Right cardiac atrium (tissue), 5 donors: ENCODE measurements at places on chromosomes 3 and 15. TPM values are rescaled to one million over a fixed set of nuclear protein-coding genes. Genes with fewer than 3 reads are reported as not detected.

GRCh38 chr3:158794936-158795518 lies 6.8 kb upstream of the MFSD1 start:
- no peak for DNase-seq

GRCh38 chr3:133292296-133292695 lies 107.6 kb upstream of the BFSP2 start:
- DNase-seq, result no peak

DNA sequence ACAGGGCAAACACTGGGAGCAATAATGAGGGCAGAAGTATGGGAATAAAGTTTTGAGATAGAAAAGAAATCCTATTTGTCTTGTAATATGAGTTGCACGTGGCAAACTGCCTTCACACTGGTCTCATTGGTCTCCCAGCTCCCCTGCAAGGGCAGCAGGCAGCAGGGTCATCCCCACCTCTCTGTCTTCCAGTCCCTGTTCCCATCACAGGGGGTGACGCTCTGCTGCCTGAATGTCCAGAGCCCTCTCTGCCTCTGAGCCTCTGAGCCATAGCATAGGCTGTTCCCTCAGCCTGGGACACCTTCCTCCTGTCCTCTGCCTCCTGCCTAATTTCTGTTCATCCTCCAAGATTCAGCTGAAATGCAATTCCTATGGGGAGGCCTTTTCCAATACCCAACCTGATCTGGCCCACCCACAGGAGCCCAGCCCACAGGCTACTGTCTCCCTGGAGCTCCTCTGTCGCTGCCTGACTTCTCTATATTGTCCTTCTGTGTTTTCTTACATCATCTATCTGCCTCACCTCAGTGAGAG lies 12.1 kb upstream of the SKOR1 start:
- no peak for DNase-seq

- no peak for DNase-seq
Measured at GRCh38 chr3:177633671-177634207, 436.5 kb upstream of the TBL1XR1 start.

DNA sequence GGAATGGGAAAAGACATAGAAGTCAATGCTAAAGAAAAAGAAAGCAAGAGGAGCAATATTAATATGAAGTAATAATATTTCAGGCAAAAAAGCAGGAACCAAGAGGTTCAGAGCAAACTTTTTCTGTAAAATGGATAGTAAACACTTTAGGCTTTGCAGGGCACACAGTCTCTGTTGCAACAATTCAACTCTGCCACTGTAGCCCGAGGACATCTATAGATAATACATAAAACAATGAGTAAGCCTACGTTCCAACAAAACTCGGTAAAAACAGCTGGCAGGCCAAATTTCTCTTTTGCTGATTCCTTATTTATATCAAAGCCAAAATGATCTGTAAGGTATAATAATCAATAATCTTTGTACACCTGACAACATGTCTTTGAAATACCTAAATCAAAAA lies 56.8 kb downstream of the SMAD6 start:
- no peak for DNase-seq

DNA sequence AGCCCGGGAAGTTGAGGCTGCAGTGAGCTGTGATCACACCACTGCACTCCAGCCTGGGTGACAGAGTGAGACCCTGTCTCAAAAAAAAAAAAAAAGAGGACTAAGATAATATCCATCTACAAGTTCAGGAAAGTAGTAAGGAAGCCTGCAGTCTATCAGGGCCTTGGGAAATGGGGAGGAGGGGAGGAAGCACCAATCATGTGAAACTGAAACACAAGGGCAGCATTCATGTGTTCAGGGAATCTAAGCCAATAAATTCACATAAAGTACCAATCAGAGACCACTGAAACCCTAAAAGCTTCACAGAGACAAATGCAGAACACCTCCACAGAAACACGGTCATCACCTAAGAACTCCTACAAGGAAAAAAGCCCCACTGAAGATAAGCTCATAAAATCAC lies 22.9 kb upstream of the HHATL start:
- no peak for DNase-seq

CD200R1L gene
- not detected for polyA plus RNA-seq
